ENCODE measurements at places on chromosomes 2 and 18.

DNA sequence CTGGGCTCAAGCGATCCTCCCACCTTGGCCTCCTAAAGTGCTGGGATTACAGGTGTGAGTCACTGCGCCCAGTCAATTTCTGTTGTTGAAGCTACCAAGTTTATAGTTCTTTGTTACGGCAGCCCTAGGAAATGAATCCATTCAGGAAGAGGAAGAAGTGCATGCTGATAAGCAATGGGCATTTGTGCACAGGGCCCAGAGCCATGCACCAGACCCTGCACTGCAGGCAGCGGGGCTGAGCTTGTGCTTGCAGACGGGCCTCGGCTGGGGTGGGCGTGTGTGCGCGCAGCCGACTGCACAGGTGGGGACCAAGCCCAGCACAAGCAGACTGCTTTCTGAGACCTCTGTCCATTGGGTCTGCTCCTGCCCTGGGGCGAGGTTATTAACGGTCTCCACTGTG, 144.6 kb downstream of the CABLES1 start:
- DNase-seq: no peak

DNA sequence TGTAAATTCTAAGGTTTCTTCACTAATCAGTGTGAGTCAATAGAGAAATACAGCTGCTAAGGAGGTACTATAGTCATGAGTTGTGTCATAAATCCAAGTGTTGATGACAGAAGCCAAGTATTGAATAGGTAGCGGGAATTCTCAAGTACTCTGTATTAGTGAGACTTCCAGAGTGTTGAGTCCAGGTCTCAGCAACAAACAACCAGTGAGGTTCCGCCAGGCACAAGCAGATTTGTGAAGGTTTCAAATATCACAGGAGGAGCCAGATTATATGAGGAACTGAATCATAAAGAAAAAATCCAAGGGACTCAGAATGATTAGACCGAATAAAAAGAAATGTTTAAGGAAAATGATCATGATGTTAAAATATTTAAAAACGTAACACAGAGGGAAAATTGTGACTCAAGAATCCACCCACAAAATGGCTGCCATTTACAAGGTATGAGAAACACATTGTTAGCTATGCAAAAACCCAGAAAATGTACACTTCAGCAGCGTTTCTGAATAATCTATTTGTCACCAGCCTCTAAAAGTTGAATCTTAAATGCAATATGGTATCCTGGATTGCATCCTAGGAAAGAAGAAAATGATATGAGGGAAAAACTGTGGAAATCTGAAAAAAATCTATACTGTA, 27.3 kb upstream of the EVA1A start:
- no peak for DNase-seq

GRCh38 chr2:110729106-110729505, 3.3 kb upstream of the ACOXL start:
- DNase-seq: no peak

DNA sequence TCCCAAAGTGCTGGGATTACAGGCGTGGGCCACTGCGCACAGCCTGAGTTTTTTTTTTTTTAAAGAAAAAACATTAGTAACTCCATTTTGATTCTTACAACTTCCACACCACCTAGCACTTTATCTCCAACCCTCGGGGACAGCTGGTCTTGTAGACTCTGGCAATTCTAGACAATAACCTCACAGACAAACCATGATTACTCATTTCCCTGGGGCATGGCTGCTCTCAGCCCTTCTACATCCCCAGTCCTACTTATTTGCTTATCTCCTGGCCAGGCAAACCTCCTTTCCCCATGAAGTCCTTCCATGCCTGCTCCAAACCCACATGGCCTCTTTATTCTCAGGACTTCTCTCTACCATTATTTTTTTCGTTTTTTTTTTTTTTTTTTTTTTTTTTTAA, 91.1 kb downstream of the ACTR3 start:
- DNase-seq: no peak

DNA sequence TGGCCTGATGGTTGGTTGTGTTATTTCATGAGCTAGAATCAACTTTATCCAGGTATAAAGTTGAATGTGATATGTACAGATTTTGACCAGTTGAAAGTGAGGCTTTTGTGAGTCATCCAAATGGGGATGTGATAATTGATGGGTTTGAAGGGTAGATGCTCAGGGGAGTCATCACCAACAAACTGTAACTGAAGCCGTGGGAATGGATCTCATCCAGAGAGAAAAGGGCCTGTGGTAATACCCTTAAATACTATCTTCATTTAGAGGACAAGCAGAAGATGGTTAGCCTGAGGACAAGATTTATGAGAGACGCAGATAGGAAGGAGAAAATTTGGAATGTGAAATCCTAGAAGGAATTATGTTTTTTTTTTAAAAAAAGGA, 90.5 kb upstream of the MYO3B start:
- DNase-seq: no peak

GRCh38 chr18:62609764-62610163, 86.9 kb downstream of the ZCCHC2 start:
- DNase-seq: no peak

GRCh38 chr18:35029770-35030169, 11.4 kb upstream of the MAPRE2 start:
- DNase-seq: no peak

GRCh38 chr2:141906678-141907077, 224.1 kb downstream of the LRP1B start:
- DNase-seq: no peak

- DNase-seq: peak; percentile 62
These were observed at the start of gene CYP27A1 for GRCh38 chr2:218781691-218782527. Gene CYP27A1 (plus strand): TSS chr2:218782147. CDS start chr2:218782183, 36 bp downstream.

- DNase-seq: no peak
These were observed 569.8 kb downstream of the ARHGAP15 start for GRCh38 chr2:143698888-143699570.

DNA sequence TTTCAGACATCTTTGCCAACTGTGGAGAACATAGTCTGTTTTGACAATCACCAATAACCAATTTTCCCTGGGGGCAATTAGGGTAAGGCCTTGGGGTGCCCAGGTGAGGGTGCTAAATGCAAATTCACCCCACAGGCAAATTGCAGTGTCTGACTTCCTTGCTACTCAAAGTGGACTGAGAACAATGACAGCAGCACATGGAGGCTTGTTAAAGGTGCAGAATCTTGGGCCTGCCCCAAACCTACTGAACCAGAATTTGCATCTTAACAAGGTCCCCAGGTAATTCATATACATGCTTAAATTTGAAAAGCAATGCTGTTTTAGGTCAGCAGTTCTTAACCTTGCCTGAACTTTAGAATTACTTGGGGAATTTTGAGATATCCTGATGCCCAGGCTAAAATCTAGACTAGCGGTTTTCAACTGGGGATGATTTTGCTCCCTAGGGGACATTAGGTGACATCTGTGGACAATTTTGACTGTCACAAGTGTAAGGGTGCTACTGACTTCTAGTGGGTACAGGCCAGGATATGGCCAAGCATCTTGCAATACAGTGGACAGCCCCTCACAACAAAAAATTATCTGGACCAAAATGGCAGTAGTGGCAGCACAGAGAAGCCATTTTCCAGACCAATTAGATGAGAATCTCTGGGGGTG, 80.2 kb upstream of the GCFC2 start:
- no peak for DNase-seq

- no peak for DNase-seq
These were observed 89.7 kb downstream of the KCTD1 start for GRCh38 chr18:26458526-26459232.

GRCh38 chr2:44181648-44182047, 13.0 kb downstream of the PPM1B start:
- no peak for DNase-seq

GRCh38 chr2:234212534-234212933, 162.0 kb downstream of the SPP2 start:
- DNase-seq: no peak

DNA sequence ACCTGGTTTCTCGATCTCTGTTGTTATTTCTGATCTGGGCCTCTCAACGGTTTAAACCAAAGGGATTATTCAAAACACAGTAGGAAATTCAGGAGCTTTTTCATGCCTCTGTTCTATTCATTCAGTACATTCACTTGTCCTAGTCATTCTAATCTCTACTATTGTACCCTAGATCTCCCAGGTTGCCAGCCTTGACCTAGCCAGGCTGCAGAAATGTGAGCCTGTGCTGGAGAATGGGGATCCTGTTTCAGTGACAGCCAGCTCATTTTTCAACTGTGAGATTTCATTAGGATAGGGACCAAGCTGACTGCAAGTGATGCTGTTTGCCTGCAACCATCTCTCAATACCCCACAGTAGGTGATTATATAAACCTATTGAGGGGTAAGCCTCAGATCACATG, 186.2 kb downstream of the CMPK2 start:
- DNase-seq: no peak

GRCh38 chr2:109466674-109467575, 146.8 kb downstream of the SEPTIN10 start:
- DNase-seq: peak; percentile 82

DNA sequence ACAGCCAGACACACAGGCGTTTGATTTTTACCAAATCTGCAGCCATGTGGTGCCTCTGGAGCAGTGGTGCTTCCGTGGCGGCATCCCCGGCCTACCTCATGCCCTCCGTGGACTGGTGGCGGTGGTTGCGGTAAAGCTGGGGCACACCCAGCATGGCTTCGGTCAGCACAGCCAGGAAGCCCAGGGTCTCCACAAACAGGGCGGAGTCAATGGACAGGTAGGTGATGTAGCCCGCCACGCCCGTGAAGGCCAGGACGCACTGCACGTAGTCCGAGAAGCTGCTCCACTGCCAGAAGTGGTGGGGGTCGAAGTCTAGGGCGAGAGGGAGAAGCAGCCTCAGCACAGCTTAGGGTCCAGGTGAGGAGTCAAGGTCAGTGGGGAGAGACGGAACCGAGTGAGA, 32.4 kb downstream of the SLC66A2 start:
- DNase-seq: no peak

- no peak for DNase-seq
These were observed 73.5 kb downstream of the ANTXR1 start for GRCh38 chr2:69086466-69086865.

DNA sequence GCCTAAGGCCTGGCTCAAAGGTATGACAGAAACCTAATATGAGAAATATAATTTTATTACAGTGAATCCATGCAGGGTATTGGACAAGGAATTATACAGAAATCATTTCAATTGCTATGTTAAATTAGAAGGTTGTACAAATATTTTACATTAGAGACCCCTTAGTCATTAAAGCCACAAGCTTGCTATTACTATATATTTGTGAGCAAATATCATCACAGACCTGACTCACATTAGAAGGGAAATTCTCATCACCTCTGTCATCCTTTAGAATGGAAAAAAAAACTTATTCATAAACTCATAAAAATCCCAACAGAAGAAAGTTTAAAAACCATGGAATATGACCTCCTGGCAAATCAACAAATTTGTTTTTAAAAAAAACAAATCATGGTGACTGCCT, 277.9 kb downstream of the DCC start:
- DNase-seq: no peak

GRCh38 chr18:44791520-44791919, 110.8 kb downstream of the SETBP1 start:
- no peak for DNase-seq

- peak; percentile 93 for DNase-seq
These were observed at the start of gene RNF149 for GRCh38 chr2:101308432-101309210. Gene RNF149 (minus strand): TSS chr2:101308701. CDS start chr2:101308588, 113 bp downstream.

DNA sequence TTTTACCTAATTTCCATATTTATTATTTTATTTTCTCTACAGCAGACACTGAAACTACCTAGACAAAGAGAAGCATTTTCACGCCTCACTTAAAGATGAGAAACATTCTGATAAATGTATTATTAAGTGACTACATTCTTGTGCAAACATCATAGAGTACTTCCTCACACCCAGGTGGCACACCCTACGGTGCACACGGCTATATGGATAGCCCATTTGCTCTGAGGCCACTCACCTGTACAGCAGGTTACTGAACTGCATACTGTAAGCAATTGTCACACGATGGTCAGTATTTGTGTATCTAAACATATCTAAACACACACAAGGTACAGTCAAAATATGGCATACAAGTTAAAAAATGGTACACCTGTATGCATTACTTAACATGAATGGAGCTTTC, 481.4 kb downstream of the CMPK2 start:
- no peak for DNase-seq

Measured in Ammon's horn (tissue), 1 donor.